Small intestine (tissue), 16 donors: ENCODE measurements at places on chromosomes 6 and 20.

DNA sequence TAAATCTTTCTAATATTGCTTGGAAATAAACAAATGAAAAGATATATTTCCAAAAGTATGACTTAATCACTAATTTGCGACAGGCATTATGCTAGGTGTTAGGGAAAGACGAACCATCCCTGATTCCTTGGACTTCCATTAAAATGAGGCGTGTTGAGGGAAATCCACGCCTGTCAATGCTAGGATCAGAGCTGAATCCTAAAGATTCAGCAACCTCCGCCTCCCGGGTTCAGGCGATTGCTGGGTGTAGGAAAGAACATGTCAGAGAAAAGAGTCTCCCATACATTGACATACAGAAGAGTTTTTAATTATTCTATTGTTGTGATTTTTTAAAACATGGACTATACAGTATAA is 16.8 kb upstream of the PRSS16 start:
- DNase-seq = no peak

- DNase-seq = no peak
These were observed 343.6 kb downstream of the FRK start for GRCh38 chr6:115717062-115717461.

GRCh38 chr20:45426320-45427016 is 10.5 kb downstream of the PIGT start:
- DNase-seq = no peak

GRCh38 chr6:151675746-151676459 is 131.6 kb upstream of the ESR1 start:
- DNase-seq = peak; percentile 43

GRCh38 chr20:44284032-44284431 is 27.0 kb downstream of the FITM2 start:
- DNase-seq = no peak

- DNase-seq = no peak
These were observed 10.9 kb downstream of the AMD1 start for GRCh38 chr6:110885526-110885925.

DNA sequence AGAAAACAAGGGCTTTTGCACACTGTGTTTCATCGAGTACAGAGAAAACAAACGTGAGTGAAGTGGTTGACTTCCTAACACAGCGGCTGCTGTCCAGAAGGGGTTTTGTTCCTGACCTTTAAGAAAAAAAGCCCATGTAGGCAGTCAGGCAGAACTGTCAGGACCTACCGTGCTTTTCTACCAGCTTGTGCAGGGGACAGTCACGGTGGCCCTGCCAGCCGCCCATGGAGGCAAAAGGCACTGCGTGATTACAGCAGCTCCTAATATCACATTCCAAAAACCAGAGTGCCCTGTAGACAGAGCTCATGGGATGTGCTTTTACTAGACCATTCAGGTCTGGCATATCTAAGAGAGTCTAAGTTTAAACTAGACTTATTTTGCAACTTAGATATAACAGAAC is 12.2 kb downstream of the TNFAIP3 start:
- DNase-seq = no peak

- DNase-seq = no peak
These were observed 40.5 kb downstream of the SNAP25 start for GRCh38 chr20:10259166-10259565.

DNA sequence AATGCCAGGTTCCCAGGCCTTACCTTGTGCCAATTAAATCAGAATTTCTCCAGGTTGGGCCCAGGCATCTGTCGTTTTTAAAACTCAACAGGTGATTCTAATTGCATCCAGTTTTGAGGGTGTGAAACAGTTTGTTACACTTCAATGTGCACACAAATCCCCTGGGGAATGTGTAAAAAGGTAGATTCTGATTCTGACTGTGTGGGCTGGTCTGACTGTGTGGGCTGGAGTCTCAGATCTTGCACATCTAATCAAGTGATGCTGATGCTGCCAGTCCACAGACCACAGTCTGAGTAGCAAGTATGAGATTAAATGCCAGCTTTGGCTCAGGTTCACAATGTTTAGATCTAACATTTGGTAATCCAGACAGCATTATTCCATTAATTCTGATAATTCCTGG is 12.5 kb upstream of the ETV7 start:
- DNase-seq = no peak

GRCh38 chr6:31776989-31777666 is at the start of gene VWA7:
Gene VWA7 (minus strand): TSS chr6:31777328. CDS start chr6:31776779, 549 bp downstream.
- peak; percentile 96 for DNase-seq

GRCh38 chr20:8470156-8470555 is 338.1 kb downstream of the PLCB1 start:
- DNase-seq = no peak

DNA sequence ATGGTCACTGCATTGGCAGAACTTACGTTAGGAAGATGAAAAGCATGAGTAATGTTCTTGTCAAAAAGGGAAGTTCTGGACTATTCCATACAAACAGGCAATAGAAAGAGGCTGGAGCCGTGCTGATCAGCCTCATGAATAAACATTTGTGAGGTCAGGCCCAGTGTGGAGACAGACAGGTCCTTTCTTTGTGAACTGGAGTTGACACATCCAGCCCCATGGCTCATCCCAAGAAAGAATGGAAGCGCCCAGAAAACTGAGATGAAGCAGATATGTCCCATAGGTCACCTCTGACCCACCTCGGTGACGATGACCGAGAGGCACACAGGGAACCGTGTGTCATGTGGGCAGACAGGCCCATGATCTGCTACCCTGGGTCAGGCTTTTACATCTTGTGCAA is 276.0 kb upstream of the SGK1 start:
- no peak for DNase-seq

DNA sequence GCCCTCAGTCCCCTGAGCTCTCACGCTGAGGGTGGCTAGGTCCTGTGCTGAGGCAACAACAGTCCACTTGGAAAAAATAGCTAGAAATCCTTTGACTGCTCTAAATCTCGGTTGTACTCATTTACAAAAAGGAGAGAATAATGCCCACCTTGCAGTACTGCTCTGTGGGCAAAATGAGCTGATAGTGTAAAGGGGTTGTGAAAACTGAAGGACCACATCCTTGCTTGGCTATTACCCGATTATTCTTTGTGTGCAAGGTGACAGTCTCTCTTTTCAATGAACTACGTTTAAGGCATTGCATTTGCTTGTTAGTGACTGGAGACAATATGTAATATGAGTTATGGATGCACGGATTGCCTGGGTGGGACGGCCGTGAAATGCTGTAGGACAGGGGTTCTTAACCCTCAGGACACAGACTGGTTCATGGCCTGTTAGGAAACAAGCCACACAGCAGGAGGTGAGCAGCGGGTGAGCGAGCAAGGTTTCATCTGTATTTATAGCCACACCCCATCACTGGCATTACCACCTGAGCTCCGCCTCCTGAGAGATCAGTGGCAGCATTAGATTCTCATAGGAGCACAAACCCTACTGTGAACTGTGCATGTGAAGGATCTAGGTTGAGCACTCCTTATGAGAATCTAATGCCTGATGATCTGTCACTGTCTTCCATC is 14.6 kb downstream of the SAMD3 start:
- no peak for DNase-seq

- no peak for DNase-seq
These were observed 34.0 kb upstream of the INSM1 start for GRCh38 chr20:20333866-20334265.

- DNase-seq = peak; percentile 50
These were observed 18.5 kb upstream of the TUBB2A start for GRCh38 chr6:3175715-3176402.
